ENCODE measurements at places on chromosomes 12 and 14.
A peak's percentile ranks its signal among the peaks of the same experiment; 100 is the strongest.

DNA sequence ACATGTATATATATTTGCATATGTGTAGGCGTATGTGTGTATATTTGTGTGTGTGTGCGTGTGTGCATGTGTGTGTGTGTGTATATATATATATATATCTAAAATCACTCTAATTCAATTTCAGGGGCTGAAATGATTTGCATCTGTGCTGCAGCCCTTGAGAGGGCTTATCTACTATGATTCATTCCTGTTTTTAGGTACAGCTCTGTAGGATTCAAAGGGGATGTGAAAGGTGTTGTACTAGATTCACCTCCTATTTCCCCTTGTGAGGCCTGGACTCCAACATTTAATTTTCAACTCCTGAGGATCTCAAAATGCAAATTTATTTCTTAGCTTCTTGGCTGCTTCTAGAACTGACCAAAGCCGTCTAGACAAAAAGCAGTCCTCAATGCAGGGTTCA is 11.1 kb downstream of the ERP27 start:
- no peak for DNase-seq

- no peak for DNase-seq
Measured at GRCh38 chr12:13701502-13701901, 279.9 kb downstream of the GRIN2B start.

GRCh38 chr14:70359076-70359424 is 433 bp downstream of the COX16 start:
- peak; percentile 1 for DNase-seq

DNA sequence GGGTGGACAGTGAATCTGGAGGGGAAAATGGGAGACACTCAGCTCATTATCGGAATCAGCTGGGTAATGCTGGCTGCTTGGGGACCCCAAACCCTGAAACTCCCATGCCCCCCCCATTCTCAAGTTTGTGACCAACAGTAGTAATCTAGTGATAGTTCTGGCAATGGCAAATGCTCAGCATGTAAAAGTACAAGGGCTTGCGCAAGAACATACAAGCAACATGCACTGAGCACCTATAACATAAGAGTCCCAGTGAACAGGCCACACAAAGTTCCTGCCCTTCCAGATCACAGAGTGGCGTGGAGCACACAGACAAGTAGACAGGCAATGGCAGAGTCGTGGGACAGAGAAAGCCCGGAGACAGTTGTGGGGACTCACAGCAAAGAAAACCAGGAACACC is 407.9 kb downstream of the MED13L start:
- DNase-seq, result no peak

DNA sequence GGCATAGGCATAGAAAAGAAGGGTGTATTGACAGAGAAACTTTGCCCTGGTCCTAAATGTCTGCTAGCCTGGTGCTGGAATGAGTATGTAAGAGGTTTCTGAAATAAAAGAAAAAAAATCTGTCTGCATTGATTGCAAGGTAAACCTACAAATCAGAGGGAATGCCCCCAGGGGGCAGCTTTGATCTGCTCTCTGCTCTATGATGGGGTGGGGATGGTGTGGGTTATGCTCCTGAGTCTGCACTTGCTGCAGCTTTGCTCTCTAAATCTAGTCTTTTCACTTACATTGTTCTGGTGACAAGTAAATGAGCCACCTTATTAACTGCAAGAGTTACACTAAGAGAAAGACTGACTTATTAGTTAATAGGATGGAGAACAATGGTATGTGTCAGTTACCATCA is 468.4 kb upstream of the STXBP6 start:
- no peak for DNase-seq

All from T-helper 9 cell (primary cell).